ENCODE measurements at places on chromosomes 12 and 14. TPM values are rescaled to one million over a fixed set of nuclear protein-coding genes. Genes with fewer than 3 reads are reported as not detected.

Gene ASIC1
- 3.3 TPM for total RNA-seq

Gene TGM1
- total RNA-seq: 3.3 TPM

Gene IGF1
- not detected for total RNA-seq

Gene CISTR
- not detected for total RNA-seq

Gene CLEC12A
- not detected for total RNA-seq

GRCh38 chr12:116262741-116263140 lies 14.8 kb downstream of the MED13L start:
- DNase-seq: no peak

DNA sequence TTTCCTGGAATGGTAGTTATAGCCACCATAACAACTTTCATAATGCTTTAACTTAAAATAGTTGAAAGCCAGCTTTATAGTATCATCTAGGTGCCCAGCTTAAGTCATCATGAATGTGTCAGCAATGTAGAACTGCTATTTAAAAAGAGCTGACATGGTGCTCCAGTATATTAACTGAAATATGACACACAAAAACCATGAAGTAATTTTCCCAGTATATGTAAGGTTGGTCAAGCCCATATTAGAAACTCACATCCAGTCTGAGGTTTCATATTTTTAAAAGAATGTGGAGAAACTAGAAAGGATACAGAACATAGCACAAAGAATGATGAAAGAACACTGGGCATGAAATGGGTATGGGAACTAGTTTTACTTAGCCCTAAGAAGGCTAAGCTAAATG lies 121.3 kb upstream of the KRAS start:
- no peak for DNase-seq

- DNase-seq: no peak
Observed at GRCh38 chr12:11457996-11458645, 62.8 kb upstream of the PRB2 start.

- DNase-seq: no peak
Observed at GRCh38 chr12:32902287-32902997, 5.9 kb upstream of the PKP2 start.
